ENCODE measurements at places on chromosomes 1 and 21.
A peak's percentile ranks its signal among the peaks of the same experiment; 100 is the strongest.

GRCh38 chr1:7615138-7615537 is 156.0 kb upstream of the VAMP3 start:
- no peak for DNase-seq

DNA sequence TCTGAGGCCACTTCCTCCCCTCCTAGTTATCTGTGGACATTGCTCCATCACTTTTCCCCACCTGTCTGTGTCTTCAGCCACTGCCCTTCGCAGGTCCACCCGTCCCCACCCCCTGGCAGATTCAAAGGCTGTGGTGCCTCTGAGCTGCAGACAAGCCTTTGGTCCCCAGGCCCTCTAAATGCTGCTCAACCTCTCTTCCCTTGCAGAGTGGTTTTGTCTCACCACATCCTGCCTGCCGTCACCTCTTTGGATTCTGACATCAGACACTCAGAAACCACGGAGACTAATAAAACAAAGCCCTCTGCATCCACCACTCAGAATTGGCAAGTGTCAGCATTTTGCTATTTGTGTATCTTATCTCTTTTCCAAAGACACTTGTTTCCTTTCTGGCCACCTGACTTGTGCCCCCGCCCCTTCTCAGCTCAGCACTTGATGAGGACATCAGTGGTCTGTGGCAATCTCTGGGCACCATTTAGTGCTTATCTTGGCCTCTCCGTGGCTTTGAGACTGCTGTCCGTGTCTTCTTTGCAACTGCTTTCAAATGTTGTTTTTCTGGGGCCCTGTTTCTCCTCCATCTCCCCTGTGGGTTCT is 7.7 kb downstream of the CNIH3 start:
- no peak for DNase-seq

DNA sequence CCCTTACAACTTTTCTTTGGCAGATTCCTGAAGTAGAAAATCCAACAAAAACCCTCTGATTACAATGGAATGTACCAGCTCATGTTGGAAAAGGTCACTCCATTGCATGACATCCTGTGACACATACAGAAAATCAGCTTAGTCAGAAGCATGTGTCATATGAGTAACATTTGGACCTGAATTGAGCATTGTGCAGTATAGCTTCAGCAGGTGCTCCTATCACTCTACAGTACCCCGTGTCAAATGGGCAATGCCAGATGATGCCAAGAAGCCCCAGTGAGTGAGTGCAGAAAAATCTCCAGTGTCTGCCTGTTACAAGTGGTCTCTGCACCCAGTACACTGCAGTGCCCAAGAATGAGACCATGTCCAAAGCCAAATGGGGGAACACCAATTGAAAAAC is 129.7 kb upstream of the RUNX1 start:
- DNase-seq: no peak

GRCh38 chr1:17021896-17022295 is 10.2 kb upstream of the ATP13A2 start:
- DNase-seq: no peak

GRCh38 chr1:107895403-107896191 is 69.4 kb downstream of the VAV3 start:
- DNase-seq: no peak

GRCh38 chr1:233487408-233487807 is 126.5 kb upstream of the KCNK1 start:
- no peak for DNase-seq

DNA sequence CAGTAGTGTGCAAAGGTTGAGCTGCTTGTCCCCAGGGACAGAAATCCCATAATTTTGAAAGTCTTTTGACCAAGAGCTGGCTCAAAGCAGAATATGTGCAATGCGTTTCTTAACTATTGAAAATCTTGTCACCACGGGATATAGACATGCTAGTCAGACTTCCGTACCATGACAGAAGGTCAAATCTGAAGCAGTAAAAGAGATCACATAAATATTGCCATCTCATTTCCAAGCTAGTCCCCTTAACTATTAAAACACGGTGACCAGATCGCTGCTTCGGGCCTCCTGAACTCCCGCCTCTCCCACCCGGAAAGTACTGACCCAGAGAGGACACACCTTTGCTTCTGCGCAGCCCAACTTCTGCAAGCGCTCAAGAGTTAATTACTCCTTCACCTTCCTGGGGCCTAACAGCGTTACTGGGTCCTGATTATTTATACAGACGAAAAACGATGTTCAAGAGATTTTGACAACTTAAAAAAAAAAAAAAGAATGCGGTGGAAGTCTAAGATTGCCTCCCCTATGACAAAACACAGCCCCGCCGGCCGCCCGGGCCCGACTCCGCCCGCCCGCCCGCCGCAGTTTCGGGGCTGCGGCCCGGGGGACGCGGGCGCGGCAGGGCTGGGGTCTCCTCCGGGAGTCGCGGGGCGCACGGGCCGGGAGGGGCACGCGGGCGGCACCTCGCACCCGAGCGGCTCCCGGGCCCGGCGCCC is 692 bp downstream of the SORT1 start:
- DNase-seq: no peak

DNA sequence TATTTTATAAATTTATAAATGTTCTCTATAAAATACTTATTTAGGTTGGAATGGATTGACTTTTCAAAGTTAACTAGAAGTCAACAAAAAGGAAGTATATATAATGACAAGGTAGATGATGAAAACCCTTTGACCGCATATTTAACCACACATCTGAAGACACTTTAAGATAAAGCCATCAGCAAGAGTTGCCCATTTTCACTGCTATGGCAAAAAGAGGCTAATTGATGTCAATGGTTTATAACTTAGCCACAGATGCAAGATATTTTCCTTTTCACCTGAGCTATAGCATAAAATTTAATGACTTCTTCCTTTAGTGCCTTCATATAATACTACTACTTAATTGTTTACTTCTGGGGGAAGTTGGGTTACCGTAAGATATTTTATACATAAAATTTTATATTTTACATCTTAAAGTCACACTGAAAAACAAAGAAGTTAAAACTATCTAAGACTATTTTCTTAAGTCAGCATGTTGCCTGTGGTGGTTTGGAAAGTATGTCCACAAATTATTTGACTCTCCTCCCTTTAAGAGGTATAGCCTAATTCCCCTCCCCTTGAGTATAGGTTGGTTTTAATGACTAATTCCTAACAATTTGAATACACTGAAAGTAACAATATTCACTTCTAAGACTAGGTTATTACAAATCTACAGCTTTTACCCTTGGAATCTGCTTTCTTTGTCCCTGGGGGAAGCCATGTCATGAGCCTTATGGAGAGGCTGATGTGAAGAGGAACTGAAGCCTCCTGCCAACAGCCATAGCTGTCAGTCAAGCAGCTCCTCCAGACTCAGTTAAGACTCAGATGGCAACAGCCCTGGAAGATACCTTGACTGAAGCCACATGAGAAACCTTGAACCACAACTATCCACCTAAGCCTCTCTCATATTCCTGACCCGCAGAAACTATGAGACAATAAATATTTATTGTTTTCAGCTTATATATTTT is 40.3 kb upstream of the LRRC8B start:
- DNase-seq: no peak

DNA sequence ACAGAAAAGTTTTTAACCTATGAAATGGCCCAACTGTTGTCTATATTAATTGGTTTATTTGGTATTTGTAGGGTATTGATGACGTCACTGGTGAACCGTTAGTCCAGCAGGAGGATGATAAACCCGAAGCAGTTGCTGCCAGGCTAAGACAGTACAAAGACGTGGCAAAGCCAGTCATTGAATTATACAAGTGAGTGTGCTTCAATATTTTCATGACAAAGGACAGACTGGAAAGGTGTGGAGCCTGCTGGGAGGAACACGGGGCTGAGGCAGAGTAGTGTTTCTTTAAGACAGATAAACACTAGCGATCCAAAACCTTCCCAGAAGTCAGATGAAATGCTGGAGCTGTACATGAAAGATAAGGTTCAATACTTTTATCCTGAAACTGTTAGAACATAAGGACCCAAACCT is 76.7 kb downstream of the AK4 start:
- DNase-seq: no peak

- DNase-seq: no peak
Measured at GRCh38 chr1:53207726-53208125, 11.1 kb downstream of the CPT2 start.

DNA sequence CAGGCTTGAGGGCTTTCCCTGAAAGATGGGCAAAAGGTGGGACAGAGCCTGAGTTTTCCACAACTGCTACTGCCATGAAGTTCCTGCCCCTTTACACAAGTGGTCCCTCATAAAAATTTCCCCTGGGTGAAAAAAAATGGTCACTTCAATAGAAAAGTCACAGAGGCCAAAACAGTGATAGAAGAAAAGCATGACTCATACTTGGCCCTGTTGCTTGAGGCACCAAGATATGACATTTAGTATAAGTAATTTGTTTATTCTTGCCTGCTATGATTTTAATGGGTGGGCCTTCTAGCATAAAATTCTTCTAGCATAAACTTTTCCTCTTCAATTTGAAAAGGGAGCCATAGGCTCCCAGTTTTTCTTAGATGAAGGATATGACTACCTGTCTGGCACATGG is 280.2 kb downstream of the DPYD start:
- DNase-seq: no peak

DNA sequence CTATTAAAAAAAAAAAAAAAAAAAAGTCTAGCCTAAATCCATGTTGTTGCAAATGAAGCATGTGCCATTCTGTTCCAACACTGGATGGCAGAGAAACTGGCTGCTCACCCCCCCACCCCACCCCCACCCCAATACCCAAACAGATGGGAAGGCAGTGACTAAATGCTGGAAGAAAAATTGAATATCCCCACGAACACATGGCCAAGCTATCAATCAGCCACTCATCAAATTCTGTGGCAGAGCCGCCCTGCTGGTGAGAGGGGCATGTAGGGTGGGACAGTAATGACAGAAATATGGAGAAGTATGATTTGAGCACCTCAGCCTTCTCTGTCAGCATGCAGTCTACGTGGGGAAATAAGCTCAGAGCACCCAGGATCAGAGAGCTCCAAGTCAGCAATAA is 34.1 kb downstream of the OPTC start:
- DNase-seq: no peak

DNA sequence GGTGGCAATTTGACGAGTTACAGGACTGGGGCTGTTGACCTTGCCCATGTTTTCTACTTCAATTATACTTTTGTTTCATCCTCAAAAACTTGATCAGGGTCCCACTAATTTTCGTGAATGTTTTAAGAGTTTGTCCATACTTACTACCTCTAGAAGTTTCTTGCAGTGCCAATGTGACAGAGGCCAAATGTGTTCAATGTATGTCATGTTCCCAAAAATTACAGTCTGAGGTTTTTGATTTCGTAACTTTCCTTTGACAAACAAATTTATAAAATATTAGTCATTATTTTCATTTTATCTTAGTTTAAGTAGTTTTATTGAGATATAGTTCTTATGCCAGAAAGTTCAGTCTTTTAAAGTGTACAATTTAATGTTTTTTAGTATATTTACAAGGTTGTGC is 15.3 kb downstream of the VPS13D start:
- no peak for DNase-seq

GRCh38 chr1:92029241-92029922 is 403 bp upstream of the EPHX4 start:
- DNase-seq: no peak

DNA sequence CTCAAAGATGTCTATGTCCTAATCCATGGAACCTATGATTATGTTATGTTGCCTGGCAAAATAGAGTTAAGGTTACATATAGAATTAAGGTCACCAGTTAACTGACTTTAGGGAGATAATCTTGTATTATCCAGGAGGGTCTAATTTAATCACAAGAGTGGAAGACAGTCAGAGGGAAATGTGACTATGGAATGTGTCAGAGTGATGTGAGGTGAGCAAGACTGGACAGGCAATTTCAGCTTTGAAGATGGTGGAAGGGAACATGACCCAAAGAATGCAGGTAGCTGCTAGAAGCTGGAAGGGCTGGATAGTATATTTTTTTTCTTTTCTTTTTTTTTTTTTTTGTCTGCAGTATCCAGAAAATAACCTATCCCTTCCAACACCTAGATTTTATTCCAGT is 241.7 kb upstream of the NEGR1 start:
- no peak for DNase-seq

DNA sequence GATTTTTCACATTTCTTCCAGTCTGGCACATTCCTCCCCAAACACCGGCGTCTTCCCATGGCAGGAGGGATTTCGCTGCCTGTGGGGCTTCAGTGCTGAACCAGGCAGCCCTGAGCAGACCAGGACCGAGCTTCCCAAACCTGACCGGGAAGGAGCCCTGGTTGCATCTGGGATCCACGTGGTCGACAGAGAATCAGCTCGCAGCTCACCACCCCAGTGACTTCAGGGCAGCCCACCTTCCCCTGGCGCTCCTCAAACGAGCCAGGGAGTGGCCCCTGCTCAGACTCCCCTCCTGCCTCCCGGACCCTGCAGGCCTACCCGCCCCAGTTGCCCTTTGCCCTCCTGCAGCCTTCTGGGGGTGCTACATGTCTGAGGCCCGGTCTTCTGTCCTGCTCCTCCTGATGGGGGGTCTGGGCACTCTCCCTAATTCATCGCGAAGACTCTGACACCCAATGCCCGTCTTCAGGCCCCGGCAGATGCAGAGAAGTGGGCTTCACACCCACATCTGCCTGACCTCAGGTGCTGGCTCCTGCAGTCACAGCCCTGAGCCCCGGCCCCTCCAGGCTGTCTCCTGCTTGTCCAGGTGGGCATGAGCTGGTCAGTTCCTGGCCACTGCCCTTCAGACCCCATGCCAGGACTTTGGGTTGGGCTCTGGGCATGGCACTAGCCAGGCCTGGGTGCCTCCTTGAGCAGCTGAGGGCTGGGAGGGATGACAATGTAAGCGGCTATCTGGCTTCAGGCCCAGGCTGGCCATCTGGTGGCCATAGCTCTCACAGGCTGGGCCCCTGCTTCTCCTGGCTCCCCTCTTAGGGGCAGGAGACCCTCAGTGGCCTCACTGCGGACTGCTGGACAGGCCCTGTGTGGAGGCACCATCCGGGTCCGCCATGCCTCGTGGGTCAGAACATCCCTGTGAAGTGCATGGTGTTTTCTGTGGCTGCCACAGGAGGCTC is 26.1 kb upstream of the PRSS38 start:
- no peak for DNase-seq

- no peak for DNase-seq
Measured at GRCh38 chr1:1407636-1408318, 684 bp upstream of the MRPL20 start.

DNA sequence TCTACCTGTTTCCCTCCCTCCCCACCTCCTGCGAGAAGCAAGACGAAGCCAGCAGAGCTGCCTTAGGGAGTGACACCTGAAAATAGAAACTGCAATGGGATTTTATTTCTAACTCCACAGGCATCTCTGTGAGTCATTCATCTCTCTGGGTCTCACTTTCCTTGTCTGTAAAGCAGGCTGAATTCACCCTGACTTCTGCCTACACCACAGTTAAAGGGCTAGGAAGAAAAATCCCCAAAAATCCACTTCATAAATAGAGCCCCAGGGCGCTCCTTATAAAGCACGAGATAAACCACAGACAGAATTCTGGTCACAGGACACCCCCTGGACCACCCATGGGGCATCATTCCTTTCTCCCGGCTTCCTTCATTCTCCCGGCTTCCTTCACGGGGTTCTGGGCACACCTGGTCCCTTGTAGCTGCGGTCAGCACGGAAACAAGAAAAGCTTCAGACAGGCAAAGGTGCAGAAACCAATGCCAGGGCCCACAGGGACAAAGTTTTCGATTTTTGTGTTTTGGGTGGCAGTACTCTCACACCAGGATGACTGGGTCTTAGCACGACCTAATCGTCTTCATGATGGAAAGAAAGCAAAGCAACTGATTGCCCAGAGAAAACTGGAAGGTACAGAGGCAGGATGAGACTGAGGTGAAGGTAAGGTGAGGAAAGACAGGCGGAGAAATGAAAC is 2.8 kb upstream of the H6PD start:
- DNase-seq: peak; percentile 39
